ENCODE measurements at places on chromosomes 12 and 14. TPM values are rescaled to one million over a fixed set of nuclear protein-coding genes. Genes with fewer than 3 reads are reported as not detected.

The TCL1A gene
- polyA plus RNA-seq, result 0.05 TPM

The KCNJ8 gene
- polyA plus RNA-seq, result 3.5 TPM

The B3GNT4 gene
- 0.30 TPM for polyA plus RNA-seq

The TAS2R46 gene
- polyA plus RNA-seq, result 0.04 TPM

The CYP27B1 gene
- 0.10 TPM for polyA plus RNA-seq

The PTPRO gene
- polyA plus RNA-seq, result 0.29 TPM

The TPH2 gene
- polyA plus RNA-seq, result not detected

The TAS2R50 gene
- not detected for polyA plus RNA-seq

The PLBD1 gene
- 3.7 TPM for polyA plus RNA-seq

The TMEM233 gene
- 125 TPM for polyA plus RNA-seq

The CDH24 gene
- polyA plus RNA-seq, result 0.51 TPM

The SLCO1B1 gene
- polyA plus RNA-seq, result not detected

The KRT77 gene
- not detected for polyA plus RNA-seq

The STXBP6 gene
- polyA plus RNA-seq, result 2.2 TPM
